ENCODE measurements at places on chromosomes 13 and 19.

GRCh38 chr13:48448285-48448958 is 35.5 kb upstream of the LPAR6 start:
- DNase-seq = no peak

- DNase-seq = no peak
Observed at GRCh38 chr13:42277618-42278276, 5.8 kb downstream of the AKAP11 start.

GRCh38 chr13:75440100-75440499 is 41.9 kb downstream of the TBC1D4 start:
- no peak for DNase-seq

GRCh38 chr13:90577726-90578125 is 769.8 kb upstream of the MIR17HG start:
- DNase-seq = no peak

DNA sequence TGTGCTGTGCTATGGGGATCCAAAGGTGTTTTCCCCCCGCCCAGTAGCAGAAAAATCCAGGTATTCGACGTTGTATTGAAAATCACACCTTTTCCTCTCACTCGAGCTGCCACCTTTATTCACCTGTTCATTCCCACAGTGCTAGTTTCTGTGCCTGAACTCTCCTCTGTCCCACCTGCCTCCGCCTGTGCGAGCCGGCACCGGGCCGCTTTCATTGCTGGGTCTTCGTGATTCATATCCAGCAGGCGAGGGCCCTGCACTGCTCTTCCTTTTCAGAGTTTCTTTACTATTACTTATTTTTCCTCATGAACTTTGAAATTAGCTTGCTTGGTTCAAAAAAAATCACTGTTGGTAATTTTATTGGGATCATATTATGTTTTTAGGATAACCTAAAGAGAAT is 42.4 kb upstream of the SOX1 start:
- DNase-seq = no peak

DNA sequence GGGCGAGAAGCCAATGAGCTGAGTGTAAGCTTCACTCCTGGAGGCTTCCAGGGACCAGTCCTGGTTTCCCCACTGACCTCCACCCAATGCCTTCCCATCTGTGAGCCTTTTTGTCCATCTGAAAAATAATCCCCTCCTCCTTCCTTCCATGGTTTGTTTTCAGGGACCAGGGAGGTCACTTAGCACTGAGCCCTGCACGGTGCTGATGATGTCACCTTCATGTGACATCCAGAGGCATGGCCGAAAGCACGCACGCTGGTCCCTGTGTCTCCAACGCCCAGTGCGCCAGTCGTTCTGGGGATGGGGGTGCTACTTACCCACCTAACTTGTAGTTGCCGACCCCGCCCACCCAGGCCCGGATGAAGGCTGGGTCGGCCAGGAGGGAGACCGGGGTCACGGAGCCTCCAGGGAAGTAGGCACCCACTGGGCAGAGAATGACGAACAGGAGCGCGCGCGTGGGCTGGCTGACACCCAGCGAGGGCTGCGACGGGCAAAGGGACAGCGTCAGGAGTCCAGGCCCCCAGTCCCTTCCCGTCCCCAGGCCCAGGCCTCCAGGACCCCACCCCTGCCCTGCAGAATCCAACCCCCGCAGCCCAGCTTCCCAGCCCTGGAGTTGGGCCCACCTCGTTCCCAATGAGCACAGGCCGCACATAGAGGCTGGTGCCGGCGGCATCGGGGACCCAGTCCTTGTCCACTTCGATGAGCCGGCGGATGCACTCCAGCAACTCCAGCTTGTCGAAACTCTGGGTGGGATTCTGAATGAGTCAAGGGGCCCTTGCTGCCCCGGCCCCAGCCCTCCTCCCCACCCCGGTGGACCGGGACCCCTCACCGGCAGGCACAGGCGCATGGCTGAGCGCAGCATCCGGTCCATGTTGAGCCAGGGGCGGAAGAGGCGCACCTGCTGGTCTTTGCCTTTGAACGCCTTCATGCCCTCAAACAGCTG is 11.2 kb downstream of the BCAT2 start:
- DNase-seq = no peak

DNA sequence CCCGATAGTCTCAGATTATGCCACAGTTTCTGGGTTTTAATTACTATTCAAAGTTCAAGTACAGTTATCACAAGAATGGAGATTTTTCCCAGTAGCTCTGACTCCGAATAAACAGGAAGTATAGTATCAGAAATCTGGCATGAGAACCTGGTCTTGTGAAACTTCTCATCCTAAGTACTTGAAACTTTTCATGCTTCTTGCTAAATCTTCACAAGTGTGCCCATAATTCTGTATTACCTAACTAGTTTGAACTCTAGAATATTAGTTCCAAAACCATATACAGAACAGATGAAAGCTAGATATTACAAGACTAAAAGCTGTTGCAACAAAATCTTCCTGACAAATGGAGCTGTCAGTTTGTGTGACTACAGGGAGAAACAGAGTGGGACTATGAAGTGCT is 70.5 kb upstream of the CSNK1A1L start:
- DNase-seq = no peak

DNA sequence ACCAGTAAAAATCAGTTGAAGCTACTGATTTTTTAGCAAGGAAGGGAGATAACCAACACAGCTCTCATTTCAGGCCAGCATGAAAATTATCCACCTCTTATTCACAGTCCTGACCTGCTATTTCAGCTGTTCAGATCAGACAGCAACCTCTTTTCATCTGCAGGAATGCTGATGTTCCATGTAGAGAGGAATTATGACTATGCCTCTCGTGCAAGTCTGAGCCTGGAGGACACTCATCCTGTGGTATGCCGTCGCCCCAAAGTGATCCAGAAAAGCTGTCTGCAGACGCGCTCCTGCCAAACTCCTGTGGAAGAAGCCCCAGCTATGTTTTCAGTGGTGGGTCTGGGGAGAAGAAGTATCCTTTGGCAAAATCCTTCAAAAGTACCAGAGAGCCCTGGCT is 563.5 kb upstream of the SLITRK1 start:
- no peak for DNase-seq

GRCh38 chr13:37681281-37682032 is 82.9 kb upstream of the POSTN start:
- no peak for DNase-seq

GRCh38 chr19:42850981-42851717 is 28.4 kb downstream of the PSG1 start:
- no peak for DNase-seq

GRCh38 chr13:75938811-75939560 is 302.9 kb downstream of the LMO7 start:
- no peak for DNase-seq

DNA sequence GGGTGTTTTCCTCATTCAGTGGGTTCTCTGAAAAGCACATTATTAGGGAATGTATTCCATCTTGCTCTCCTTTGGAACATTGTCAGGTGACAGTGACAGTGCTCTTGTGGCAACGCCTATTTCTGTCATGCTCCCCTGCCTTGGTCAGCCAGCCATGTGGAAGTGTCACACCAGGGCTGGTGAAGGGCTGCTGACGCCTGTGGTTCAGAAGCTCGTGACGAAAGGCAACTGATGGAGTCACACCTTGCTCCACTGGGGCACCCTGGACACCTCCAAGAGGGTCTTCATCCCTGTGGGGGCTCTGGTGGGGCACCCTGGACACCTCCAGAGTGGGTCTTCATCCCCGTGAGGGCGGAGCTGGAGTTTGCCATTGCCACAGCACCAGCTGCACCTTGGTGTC is 68.9 kb upstream of the GPR183 start:
- DNase-seq = no peak

- no peak for DNase-seq
Observed at GRCh38 chr13:23811366-23812062, 77.7 kb downstream of the MIPEP start.

DNA sequence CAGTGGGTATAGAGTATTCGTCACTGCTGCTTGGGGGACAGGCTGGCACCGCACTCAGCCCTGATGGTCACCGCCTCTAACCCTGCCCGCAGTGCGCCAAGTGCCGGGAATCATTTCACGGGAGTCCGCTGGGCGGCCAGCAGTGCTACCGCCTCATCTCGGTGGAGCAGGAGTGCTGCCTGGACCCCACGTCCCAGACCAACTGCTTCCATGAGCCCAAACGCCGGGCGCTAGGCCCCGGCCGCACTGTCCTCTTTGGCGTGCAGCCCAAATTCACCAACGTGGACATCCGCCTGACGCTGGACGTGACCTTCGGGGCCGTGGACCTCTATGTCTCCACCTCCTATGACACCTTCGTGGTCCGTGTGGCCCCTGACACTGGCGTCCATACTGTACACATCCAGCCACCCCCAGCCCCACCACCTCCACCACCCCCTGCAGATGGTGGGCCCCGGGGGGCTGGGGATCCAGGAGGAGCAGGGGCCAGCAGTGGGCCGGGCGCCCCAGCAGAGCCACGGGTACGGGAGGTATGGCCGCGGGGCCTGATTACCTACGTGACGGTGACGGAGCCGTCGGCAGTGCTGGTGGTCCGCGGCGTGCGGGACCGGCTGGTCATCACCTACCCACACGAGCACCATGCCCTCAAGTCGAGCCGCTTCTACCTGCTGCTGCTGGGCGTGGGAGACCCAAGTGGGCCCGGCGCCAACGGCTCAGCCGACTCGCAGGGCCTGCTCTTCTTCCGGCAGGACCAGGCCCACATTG is 14.5 kb downstream of the CNFN start:
- no peak for DNase-seq

DNA sequence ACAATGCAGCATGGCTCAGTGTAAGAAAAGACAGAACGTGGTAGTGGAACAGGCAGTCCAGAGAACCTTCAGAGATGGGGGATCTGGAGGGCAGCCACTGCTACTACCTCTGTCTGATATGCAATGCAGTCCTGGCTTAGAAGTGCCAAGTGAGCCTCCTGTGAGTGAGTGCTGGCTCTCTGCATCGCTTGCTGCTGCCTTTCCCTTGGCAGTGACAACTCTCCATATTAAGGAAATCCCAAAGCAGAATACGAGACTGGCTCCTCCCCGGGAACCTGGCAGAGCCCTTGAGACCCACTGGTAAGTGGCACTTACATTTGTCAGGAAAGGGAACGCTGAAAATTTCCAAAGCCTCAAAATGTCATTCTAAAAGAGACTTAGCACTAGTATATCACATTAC is 7.5 kb downstream of the DOCK9 start:
- DNase-seq = no peak

GRCh38 chr13:27339299-27339698 is 68.7 kb downstream of the RASL11A start:
- no peak for DNase-seq

DNA sequence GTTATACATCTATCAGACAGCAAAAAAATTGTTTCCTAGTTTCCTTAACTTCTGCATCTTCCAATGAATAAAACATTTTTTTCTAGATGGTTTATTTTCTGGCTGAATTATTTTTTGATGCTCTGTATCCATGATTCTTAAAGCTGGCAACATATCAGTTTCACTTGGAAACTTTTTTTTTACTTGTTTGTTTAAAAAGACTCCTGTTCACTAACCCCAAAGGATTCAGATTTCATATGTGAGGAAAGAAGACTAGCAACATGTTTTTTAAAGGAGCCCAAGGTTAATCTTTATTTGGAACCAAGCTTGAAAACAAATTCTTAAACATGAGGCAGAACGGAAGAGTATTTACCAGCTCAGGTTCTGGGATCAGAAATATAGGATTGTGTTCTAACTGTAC is 632.3 kb downstream of the SLITRK6 start:
- DNase-seq = no peak

- no peak for DNase-seq
Observed at GRCh38 chr13:113292021-113292862, 4.8 kb upstream of the LAMP1 start.

DNA sequence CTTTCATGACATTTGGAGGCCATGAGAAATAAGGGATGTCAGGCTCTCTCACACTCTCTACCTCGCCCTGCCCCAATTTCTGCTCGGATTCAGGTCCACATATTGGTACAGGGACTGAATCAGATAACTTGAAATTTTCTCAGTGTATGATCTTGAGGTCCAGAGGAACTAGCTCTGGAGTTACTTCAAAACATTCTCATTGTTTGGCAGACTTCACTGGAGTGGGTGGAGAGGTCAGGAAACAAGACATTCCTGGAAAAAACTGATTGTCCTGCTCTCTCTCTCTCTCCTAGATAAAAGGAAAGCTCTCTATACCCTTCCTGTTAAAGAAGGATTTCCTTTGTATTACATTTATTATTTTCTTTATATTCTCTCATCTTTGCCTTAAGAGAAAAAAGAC is 428.1 kb upstream of the DACH1 start:
- DNase-seq = no peak

- no peak for DNase-seq
Observed at GRCh38 chr13:20505405-20506366, 20.0 kb downstream of the CRYL1 start.

All from NCI-H1436 treated with DMSO at 0.1 percent for 48 hours (cell line).